A172 (cell line): ENCODE measurements at places on chromosomes 2 and 18.

- DNase-seq = no peak
Measured at GRCh38 chr2:73072129-73072395, 550 bp upstream of the SFXN5 start.

GRCh38 chr18:70377317-70377799 is 88.5 kb downstream of the SOCS6 start:
- DNase-seq = no peak

GRCh38 chr2:176516051-176516602 is 246.9 kb downstream of the MTX2 start:
- DNase-seq = no peak

DNA sequence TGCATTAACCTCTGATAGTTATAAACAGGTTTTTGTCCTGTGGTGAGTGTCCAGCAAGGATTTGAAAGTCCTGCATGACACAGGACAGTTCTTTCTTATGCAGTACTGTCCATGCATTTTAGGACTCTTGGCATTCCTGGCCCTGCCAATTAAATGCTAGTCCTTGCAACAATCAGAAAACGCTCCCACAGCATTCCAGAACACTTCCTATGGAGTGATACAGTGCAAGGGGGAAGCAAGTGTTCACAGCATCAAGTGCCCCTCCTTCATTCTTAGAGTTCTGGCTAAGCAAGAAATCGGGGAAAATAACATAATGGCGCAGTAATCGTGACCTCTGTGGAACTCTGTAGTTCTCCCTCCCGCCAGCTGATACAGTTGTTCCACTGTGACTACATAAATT is 62.9 kb downstream of the ARHGAP28 start:
- DNase-seq = no peak
